ENCODE measurements at places on chromosomes 6 and 20. TPM values are rescaled to one million over a fixed set of nuclear protein-coding genes. Genes with fewer than 3 reads are reported as not detected.

GRCh38 chr20:44264287-44264686, 17.2 kb downstream of the GDAP1L1 start:
- DNase-seq: no peak

DNA sequence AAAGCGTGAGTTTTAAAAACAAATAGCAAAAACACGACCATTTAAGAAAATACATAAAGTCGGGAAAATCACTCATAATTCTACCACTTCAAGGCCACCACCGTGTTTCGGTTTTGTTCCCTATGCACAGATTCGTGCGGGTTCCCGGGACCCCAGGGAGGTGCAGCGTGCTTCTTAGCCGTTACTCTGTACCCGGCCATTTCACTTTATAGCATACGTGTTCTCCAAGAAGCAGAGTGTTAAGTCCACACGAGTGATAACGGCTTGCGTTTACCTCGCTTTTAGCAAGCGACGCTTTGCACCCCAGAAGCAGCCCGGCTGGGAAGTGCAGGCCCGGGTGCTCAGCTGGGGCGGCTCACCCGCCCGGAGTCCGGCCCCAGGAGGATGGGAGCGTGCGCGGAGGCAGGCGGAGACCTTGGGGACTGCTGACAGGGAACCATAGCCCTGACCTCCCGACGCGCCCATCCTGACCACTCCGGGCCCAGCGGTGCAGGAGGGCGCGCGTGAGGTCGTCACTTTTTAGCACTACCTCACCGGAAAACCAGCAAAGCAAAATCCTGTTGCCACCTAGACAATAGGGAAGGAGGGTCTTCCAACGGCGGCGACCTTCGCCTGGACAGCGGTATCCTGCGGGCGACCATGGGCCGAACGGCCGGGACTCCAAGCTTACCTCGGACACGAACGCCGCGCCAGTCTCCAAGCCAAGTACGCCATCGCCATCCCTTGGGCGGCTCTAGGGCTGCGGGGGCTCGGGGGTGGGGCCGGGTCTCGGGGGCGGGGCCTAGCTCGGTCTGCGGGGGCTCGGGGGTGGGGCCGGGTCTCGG, at the start of gene ECI2:
TSS of gene ECI2 (minus strand) at position 735 of the 824 bp plus-strand sequence. CDS start at position 720, 15 bp downstream.
- DNase-seq: no peak

DNA sequence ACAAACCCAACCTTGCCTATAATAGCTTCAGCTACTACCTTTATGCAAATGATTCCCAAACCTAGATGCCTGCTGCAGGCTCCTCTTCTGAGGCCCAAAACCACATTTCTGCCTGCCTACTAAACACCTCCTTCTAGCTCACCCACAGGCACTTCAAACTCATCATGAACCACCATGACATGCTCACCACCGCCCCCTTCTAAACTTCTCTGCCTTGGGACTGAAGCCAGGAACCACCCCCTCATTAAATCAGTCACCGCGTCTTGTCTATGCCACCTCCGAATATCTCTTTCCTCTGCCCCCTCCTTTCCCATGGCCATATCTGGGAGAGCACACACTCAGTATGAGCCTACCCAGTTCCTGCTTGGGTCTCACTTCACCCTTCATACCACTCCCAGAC, 101.2 kb downstream of the SNAP25 start:
- DNase-seq: no peak

DNA sequence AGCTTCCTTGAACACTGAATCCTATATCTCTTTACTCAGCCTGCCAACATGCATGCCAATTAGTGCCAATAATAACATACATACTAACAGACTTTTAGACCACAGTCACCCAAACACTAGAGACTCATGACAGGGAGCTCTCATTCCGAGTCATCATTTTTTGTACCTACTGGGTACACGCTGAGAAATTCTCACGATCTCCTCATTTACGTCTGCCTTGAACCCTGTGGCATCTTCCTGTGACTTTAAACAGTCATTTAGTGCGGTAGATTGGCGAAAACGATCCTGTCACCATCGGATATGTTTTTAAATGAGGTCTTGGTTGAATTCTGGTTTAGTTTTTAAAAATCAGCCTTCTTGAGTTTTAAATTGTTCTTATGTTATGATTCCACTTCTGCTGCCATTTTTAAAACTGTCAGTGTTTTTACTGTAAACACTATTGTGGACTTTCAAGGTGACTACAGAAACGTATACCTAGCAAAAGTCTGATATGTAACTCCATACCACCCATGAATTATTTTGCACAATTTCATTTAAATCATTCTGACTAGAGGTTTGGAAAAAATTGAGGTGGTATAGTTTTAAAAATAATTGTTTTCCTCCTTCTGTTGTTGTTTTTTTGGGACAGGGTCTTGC, 275.4 kb downstream of the TSHZ2 start:
- no peak for DNase-seq

DNA sequence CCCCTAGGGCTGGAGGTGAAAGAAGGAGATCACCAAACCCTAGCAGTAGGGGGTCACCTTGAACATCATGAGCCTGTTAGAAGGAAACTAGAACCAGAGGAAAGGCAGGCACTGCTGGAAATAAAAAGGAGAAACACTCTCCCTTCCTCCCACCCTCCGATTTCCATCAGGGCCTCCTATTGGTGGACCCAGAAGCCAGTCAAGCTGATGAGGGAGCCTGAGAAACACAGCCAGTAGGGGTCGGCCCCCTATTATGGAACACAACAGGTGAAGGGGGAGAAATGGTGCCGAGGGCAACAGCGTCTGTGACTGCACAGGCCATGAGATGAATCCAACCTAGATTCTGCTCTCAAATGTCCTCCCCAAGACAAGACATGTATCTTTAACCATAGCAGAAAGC, 156.1 kb upstream of the LRFN2 start:
- DNase-seq: no peak

DNA sequence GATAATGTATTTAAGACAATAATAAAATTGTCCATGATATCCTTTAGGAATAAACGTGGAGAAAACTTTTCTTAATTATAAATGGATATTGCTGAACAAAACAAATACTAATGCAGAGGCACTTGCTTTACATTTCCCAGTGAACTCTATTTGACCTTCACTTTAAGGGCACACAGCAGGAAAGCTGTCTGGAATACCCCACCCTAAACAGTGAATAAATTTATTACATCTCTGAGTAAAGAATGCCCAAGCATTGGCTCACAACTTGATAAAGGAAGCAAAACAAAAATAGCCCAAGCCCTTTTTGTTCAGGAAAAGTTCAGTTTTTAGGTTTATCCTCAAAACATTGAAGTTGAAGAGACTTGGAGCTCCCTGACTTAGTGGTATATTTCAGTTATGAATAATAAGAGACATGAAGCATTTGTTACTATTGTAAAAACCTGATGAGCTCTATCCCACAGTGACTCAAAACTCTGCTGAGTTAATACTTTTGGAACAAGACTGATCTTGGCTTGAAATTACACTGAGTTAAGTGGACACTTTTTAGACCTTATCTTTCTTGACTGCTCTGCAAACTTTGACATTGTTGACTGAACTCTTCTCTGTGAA, 353.9 kb downstream of the BCKDHB start:
- DNase-seq: no peak

GRCh38 chr20:62151835-62152364, 8.3 kb downstream of the SS18L1 start:
- no peak for DNase-seq

- DNase-seq: peak; percentile 40
Observed at GRCh38 chr20:33685328-33686099, 671 bp downstream of the E2F1 start.

DNA sequence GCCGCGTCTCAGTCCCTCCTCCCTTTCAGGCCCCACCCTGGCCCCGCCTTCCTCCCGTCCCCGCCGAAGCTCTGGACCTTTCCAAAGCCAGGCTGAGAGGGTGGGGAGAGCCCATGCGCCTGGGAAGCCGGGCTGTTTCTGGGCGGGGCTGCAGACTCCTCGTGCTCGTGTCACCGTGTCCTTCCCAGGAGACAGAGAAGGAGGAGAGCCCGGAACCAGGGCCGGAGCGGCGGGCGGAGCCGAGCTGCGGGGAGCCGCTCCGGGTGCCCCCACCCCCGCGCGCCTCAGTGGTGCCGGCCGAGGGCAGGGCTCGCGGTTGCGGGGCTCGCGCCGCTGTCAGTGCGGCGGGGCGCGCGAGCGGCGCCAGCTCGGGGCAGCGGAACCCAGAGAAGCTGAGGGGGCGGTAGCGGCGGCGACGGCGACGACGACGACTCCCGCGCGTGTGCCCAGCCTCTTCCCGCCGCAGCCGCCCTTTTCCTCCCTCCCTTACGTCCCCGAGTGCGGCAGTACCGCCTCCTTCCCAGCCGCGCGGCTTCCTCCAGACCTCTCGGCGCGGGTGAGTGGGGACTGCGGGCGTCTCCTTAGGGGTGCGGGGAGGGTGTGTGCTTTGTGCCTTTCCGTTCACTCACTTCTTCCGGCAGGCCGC, at the start of gene RALY:
TSS of gene RALY (plus strand) at position 336 of the 646 bp plus-strand sequence. CDS start 78,164 bp downstream, outside the sequence.
- peak; percentile 91 for DNase-seq

GRCh38 chr6:6405031-6405430, 84.6 kb upstream of the F13A1 start:
- DNase-seq: no peak

DNA sequence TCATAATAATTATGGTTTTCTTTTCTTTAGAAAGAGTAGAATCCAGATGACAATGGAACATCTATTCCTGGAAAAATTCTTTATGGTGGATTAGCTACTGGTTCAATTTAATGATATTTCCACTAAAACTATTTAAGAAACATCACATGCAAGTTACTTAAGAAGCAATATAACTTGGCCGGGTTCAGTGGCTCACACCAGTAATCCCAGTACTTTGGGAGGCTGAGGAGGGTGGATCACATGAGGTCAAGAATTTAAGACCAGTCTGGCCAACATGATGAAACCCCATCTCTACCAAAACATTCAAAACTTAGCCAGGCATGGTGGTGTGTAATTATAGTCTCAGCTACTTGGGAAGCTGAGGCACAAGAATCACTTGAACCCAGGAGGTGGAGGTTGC, 65.9 kb upstream of the SMLR1 start:
- no peak for DNase-seq

- DNase-seq: no peak
Observed at GRCh38 chr6:52164319-52165094, 21.7 kb upstream of the IL17A start.

TPD52L1 gene
- 6.3 TPM for total RNA-seq

DDO gene
- 0.14 TPM for total RNA-seq

CRISP3 gene
- 1.1 TPM for total RNA-seq

MRAP2 gene
- total RNA-seq: 1.6 TPM

CD24 gene
- 13.3 TPM for total RNA-seq

MYL9 gene
- 6.8 TPM for total RNA-seq

MYT1 gene
- total RNA-seq: 0.19 TPM

All from thymus (tissue), 14 donors.